ENCODE measurements at places on chromosomes 5 and 9.
A peak's percentile ranks its signal among the peaks of the same experiment; 100 is the strongest.

DNA sequence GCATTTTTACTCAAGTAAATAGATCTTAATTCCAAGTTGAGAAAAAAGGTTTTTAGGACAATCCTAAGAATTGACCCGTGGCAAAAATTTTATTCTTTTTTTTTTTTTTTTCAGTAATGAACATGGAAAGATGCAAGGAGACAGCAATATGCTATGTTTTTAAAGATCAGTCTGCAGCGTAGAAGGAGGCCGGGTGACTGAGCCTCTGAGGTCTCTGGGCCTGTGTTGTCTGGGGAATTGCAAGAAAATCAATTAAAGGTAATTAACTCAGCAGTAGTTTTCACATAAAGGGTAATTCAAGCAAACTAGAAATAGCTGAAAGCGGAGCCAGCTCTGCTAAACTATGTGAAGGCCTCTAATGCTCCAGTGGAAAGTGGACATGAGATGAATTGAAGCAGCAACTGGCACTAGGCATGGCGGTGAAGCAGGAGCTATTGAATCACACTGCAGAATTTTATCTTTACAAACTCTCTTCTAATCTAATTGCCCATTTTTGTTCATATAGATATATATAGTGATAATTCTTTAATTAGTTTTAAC, 285.2 kb upstream of the ITGA1 start:
- no peak for DNase-seq

DNA sequence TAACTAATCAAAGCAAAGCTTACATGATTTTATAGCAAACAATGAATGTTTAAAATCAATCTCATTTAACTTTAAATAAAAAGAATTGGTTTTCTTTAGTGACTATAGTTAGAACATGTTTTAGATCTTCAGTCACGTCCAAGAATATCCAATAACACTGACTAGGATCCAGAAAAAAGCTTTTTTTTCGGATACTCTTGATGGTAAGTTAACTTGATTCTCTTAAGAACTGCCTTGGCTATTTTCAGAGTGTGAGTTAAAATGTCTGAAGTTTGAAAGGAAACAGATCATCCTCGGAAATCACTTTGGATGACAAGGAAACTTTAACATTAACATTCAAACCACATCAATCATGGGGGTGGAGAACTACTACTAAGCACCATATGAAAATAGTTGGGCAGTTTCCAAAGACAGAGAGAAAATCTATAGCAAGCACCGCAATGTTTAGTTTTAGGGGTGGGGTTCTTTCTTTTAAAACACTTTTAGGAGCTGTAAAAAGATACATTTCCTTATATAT, 83.7 kb upstream of the SLC27A6 start:
- no peak for DNase-seq

GRCh38 chr5:104045987-104046386, 483.4 kb upstream of the NUDT12 start:
- no peak for DNase-seq

DNA sequence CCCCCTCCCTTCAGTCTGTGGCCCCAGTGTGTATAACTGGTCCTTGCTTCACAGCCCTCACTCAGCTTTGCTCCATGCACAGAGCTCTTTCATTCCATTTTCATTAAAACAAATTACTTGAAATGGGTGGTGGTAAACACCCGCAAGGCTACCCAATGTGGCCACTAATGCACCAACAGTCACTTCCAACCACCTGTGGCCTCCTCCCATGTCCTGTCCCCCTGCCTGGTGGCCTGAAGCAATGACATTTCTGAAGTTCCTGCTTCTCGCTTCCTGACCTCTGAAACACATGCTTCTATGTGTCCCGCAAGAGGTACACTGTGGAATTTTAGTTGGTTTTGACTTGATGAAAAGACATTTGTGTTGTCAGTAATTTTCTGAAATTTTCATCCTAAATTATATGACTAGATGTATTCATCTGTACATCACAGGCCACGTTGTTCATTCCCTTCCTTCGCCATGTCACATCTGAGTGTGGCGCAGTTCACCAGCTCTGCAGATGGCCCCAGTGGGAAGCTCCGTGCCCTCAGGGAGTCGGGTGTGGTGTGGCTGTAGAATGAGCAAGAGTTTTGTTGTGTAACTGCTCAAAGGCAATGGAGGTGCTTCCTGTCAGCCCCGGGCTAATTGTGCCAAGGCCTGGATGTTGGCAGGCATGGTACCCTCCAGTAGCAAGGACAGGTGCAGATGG, 9.6 kb downstream of the ROPN1L start:
- no peak for DNase-seq

DNA sequence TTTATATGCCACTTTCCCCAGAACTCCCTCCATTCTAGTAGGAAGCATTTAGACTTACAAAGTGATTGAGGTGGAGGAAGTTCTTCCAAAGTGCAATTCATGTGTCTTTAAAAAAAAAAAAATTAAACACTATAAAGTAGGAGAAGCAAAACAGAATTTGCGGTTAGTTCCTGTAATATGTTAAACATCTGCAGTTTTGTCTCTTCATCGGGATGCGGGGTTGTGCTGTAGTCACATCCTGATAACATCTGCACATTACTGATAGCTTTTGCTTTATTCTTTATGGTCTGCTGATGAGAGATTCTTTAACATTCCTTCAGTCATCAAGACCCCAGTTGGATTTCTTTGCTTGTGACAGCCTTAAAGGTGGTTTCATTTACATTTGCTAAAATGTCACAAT, 694.3 kb downstream of the NR2F1-AS1 start:
- no peak for DNase-seq

GRCh38 chr5:83552275-83552674, 80.7 kb downstream of the VCAN start:
- DNase-seq: no peak

DNA sequence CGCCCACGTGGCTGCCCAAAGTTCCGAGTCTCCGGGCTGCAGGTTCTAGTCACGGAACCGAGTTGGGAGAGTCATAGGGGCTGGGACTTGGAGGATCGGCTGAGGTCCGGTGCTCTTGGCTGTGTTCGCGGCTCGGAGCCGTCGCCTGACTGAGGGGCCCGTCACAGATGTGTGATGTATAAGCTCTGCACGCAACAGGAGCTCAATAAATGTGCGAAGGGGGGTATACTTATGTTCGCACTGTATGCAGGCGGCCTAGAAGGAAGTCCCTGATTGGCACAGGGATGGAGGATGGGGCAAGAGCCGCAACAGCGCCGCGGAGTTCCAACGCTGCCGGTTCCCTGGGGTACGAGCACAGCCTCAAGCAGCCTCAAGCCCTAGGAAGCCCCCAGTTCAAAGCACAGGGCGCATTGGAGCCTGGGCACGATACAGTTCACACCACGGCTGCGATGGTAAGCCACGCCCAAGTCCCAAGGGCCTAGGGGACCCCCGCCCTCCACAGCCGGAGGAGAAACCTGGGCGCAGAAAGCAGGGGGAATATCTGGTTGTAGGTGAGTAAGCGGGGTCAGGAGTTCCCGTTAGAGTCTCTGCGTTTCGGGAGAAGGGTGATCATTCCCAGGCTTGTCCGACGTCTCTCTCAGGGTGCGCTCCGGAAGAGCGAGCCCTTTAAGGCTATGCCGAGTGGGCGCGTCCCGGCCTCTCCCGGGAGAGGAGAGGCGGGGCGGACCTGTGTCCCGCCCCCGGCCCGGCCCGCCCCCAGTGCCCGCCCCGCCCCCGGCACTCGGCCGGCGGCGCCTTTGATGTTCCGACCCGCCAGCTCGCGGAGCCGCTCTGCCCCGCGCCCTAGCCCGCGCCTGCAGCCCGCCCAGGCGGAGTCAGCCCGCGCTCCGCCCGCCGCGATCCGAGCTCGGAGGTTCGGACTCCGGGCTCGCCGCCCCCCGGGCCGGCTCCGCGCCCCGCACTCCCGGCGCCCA, at the start of gene TCF7:
TCF7 (plus strand) TSS at position 780 of the 974 bp plus-strand sequence. CDS start 226 bp downstream, outside the sequence.
- peak; percentile 39 for DNase-seq

GRCh38 chr5:42676362-42676761, 80.3 kb upstream of the CCDC152 start:
- no peak for DNase-seq

- DNase-seq: no peak
Measured at GRCh38 chr9:84121991-84122523, 141.5 kb downstream of the RMI1 start.

DNA sequence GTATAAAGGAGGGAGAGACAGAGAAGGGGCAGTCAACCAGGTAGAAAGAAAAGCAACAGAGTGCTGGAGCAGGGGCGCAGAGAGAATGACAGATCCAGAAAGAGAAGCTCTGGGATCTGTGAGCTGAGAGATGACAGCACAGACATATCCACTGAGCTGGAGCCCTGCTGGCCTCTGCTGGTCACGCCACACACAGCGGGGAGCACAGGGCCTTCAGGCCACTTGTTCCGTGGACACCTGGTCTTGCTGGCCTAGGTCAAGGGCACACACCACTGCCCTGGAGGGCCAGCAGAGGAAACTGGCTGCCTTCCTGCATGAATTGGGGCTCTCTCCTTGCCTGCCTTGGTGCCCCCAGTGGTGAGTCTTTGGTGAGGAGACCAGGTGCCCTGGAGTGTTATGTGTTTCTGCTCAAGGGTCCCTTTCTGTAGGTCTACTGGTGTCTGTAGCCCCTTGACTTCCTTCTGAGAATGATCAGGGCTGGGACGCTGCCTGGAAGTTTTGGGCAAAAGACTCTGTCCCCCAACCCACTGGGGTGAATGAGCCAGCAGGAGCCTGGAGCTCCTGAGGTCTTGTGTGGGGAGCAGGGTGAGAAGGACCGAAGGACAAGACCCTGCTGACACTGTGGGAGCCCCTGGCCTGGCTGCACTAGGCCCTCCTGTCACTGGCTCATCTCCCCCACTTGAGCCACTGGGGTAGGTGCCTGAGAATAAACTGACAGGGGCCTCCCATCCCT, 59.2 kb upstream of the ADAMTS2 start:
- DNase-seq: no peak

GRCh38 chr9:98990181-98990870, 46.6 kb downstream of the COL15A1 start:
- no peak for DNase-seq

DNA sequence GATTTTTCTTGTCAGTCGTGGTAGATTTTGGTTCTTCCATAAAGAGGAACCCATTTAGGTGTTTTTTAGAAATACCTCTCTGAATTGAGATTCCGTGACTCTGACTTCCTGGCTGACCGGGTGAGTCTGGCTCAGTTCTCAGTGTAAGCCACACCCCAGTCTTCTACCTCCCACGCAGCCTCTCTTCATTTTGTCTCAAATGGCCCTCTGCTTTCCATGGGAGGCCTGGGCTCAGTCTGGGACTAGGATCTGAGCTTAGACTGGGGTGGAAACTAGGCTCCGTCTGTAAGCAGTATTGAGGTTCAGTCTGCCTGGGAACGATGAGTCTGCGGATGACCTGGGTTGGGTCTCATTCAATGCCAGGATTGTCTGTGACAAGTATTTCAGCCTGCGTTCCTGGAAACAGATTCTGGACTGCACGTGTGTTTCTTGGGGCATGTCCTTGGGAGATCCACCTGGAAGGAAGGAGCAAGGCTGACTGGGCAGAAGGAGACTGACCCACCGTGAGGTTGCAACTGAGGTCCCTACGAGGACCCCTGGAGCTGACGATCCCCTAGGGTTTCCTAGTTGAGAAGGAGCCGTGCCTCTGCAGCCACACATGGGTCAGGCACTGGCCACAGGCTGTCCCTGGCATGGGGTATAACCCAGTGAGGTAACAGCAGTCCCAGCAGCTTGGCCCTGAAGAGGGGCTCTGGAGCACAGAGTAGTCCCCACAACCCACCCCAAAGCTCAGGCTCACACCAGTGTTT, 12.4 kb upstream of the CRB2 start:
- DNase-seq: no peak

- no peak for DNase-seq
Measured at GRCh38 chr5:83632874-83633273, 87.8 kb downstream of the HAPLN1 start.
